ENCODE measurements at places on chromosomes 2 and 18.

GRCh38 chr2:233849607-233850271, 4.6 kb downstream of the HJURP start:
- no peak for DNase-seq

GRCh38 chr18:961644-962355, 57.1 kb downstream of the ADCYAP1 start:
- DNase-seq: peak; percentile 83

DNA sequence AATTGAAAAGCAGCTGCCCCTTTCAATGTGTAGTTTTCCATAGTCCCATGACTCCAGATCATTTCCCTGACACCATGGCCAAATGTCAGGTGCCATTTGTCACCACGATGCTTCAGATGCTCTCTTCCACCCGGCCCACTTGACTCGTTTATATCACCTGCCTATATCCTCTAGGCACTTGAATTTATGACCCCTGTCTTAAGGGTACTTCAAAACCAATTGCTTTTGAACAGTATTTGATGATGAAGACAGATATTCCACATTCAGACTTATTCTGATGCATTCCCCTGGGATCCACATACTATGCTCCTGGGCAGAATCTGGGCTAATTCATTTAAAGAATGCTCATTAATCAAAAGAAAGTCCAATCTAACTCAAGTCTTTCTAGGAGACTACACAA, 16.9 kb upstream of the RHBDD1 start:
- no peak for DNase-seq

DNA sequence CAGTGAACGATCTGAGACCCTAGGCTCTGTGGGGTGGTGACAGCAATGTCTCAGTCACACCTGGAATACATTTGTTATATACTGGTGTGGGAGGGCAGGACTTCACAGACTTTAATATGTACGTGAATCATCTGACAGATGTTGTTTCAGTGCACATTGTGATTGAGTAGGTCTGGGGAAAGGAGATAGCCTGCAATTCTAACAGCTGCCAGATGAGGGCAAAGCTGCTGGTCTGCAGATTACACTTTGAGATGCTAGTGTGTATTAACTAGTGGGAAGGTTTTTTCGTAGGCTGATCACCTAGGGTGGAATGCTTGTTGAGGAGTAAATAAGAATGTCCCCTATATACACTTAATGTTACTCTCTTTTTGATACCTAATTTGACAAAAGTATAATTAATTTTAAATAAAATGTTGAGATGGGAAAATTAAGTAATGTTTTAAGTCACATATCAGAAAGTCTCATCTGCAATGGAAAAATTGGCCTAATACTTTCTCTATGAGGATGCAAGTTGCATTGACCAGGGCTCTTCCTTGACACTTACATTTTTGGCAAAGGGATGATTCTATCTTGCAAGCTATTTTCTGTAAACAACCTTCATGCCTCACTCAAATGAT, 496.9 kb upstream of the HNMT start:
- peak; percentile 53 for DNase-seq

GRCh38 chr2:64846177-64846576, 143.0 kb upstream of the SLC1A4 start:
- no peak for DNase-seq

DNA sequence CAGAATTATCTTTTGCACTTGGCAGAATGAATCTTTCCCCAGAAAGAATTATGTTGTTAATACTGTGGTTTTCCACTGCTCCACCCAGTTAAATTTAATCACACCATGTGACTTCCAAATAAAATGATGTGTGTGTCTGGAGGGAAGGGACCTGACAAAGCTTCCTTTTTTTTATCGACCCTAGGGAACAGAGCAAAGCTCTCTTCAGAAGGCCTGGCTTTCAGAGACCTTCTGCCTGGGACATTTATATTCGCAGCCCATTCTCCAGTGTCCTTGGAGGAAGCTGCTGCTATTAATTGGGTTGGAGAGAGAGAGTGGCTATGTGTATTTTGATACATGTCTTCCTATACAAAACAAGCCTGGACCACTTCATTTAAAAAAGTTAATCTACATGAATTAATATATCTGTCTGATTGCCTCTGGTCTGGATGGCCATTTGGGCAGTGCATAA, 233.7 kb downstream of the PRKCE start:
- DNase-seq: peak; percentile 20

DNA sequence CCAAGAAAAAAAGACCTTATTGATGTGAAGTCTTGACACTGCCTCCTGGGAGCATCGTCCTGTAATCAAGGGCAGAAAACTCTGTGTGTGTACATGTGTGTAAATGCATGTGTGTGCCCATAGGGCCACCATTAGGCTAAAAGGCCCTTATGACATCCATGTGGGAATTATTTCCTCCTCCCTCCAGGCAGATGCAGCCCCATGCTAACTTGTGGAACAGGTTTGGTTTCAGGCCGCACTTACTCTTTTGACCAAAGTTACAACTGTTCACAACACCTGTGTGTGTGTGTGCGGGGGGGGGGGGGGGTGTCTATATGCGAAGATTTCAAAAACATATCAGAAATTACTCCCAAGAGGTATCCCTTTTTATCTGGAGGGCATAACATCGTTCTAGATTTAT, 87.4 kb upstream of the SLC14A2 start:
- DNase-seq: no peak

DNA sequence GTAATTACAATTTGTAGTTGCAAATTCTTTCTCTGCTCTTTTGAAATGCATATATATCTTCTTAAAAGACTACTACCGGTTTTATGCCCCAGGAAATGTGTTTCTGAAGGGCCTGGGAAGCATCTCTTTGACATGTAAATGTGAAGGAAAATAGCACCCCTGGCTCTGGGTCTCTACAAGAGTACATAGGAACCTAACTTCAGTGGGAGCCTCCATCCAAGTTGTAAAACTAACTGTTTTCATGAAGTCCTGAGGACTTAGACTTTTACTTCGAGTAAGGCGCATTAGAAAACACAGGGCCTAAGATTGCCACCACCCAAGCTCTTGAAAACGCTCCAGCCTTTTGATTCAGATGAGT, 99.4 kb downstream of the CBLN2 start:
- DNase-seq: no peak

GRCh38 chr18:58497845-58498244, 131.0 kb downstream of the ALPK2 start:
- DNase-seq: no peak

- DNase-seq: no peak
Observed at GRCh38 chr18:58695772-58696171, 24.5 kb downstream of the MALT1 start.

DNA sequence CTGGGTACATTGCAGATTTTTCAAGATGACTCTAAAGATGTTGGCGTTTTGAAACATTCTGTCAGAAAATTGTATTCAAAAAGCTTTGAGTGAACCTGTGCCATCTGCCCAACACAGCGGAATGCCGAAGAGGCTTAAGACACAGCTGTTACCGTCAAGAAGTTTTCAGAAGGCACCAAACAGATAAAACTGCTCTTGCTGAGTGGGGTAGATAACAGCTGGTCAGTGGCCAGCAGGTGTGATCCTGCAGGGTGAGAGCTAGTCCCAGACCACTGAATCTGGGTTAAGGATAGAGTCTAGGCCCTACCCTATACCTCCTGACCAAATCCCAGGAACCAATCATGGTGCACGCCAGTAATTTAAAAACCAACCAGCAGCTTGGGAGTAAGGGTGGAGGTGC, 60.5 kb upstream of the B3GNT7 start:
- no peak for DNase-seq

Measured in OCI-M1 (cell line).